ENCODE measurements at places on chromosomes 3 and 15.

DNA sequence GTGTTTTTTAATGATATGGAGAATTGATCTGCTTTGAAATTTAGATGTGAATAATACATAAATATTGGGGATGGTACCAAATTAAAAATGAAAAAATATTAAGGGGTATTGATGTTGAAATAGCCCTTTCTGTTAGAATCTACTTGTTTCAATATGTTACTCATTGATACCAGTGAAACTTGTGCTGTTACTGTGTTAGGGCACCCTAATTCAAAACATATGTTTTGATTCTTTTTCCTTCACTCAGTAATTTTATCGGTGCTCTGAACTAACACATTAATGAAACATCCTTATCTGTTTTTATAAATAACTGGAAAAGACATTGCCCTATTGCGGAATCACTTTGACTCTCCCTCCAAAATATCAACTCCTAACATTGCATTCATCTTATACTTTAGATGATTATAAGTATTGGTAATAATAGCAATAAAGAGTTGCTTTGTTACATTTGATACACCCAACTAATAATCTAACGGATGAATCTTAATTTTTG is 52.0 kb upstream of the CCNB2 start:
- DNase-seq, result no peak

- DNase-seq, result no peak
Measured at GRCh38 chr3:147298511-147298982, 107.8 kb downstream of the ZIC4 start.

DNA sequence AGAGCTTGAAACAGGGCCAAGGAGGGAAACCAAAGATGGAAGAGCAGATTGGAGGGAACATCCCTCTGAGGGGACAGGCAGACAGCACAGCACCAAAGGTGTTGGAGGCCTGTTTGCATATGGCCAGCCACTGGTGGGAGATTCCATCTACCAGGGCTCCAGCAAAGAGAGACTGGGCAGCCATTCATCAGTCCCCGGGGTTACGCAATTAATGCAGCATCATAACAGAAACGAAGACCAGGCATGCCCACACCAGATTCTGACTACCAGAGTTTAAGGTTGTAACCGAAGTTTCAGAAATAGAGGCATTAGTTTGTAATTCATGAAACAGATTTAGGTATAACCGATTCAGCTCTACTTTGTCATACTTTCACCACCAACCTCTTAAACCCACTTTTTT is 58.1 kb downstream of the COL8A1 start:
- no peak for DNase-seq

DNA sequence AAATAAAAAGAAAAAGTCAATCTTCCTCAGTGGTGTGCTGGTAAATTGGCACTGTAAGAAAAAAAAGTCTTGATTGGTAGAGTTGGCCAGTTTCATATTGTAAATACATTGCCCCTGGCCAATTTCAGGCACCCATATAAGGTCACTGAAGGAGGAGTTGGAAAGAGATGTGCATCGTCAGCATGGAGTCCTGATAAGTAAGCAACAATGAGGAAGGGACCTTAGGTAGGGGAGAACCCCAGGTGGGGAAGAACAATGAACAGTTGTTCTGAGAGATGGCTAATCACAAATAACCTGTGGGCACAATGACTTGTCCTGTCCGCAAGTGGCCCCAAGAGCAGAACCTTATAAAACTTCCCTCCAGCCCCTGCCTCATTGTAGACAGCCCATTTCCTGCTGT is 8.6 kb upstream of the CYP8B1 start:
- no peak for DNase-seq

DNA sequence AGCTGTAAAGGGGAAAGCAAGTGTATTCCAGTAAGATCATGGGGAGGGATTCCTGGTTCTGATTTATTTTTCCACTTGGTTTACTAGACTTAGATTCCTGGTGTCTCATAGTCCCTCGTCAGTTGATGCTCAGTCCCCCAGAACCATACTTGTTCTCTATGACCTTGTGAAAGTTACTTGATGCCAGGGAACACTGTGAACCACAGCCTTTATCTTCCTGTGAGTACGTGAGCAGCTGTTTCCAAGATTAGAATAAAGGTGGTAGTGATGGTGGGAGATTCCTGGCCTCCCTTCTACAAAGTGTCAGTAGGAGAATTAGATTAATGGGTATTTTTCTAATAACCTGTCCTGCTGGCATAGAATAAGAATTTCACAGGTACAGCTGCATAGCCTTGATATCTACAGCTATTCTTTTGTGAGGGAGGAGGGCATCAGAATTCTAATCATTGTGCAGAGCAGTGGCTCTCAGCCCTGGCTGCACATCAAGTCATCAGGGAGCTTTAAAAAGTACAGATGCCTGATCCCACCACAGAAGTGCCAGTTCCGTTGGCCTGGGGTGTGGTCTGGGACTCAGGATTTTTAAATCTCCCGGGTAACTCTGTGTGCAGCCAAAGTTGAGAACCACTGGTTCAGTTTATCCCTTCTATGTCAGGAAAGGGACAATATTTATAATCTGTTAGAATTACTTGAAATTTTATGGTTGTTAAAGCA is 20.0 kb downstream of the GPD1L start:
- no peak for DNase-seq
